Stimulated activated CD4-positive, alpha-beta T cell treated with anti-CD3 and anti-CD28 coated beads, TNF-alpha, amount 100 ng/mL, for 48 hours (primary cell): ENCODE measurements at places on chromosomes 12 and 14.

DNA sequence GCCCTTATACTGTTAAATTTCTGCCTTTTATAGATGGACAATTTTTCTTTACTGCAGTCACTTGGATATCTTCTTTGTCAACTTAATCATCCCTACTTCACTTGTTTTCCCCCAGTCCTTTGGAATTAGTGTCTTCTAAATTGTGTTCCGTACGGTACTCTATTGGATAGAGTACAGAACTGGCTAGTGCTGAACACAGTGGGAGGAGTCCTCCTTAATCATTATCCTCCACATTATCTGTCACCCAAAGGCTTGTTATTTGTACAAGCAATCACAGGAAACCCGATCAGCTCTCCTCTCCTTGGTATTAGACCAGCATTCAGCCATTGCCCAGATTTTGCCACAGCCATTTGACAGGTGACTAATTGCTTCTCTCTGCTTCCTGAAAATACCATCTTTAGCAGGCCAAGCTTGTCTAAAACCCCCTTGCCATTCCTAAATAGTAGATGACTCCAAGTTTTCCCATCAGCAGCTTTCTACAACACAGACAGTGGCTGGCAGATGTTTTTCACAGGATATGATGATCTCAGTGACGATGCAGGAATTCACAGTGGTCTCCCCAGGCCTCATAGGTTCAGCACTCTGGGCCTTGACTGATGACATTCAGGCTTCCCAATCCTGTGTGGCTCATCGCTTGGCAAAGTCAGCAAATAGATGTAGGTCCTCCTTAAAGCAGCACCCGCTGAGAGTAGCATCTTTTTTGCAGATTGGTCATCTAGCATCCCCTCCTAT lies 216.0 kb upstream of the RGS6 start:
- DNase-seq = no peak

- DNase-seq = no peak
Measured at GRCh38 chr12:29726741-29727348, 56.9 kb downstream of the TMTC1 start.

DNA sequence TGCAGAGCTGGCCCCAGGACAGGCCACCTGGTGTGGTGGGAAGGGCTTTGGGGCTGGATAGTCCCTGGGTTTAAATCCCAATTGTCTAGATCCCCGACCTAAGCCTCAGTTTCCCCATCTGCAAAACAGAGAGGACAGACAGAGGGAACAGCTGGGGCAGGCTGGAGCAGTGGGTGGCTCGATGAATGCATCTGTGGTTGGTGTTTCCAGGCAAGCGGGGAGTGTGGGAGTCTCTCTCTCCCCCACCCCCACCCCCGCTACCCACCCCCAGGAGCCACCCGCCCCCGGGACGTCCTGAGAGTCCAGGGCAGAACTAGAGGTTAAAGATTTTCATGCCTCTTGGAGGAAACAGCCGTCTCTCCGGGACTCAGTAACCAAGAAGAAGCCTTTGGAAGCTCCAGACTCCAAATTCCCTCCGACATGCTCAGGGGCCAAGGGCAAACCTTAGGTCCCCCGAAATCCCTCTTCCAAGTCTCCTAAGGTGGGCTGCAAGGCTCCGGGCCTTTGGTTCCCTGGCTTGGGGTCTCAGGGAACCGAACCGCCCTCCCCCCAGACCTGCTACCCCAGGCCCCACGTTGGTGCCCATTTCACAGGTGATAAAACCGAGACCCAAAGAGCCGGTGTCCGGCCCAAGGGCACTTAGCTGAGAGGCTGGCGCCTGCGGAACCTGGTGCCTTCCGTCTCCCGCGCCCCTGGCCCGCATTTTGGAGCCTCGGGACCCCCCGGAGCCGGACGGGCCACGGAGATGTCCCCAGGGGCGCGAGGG lies 474 bp downstream of the TRPV4 start:
- DNase-seq = no peak

- DNase-seq = no peak
Measured at GRCh38 chr14:37429618-37430017, 165.4 kb downstream of the FOXA1 start.

DNA sequence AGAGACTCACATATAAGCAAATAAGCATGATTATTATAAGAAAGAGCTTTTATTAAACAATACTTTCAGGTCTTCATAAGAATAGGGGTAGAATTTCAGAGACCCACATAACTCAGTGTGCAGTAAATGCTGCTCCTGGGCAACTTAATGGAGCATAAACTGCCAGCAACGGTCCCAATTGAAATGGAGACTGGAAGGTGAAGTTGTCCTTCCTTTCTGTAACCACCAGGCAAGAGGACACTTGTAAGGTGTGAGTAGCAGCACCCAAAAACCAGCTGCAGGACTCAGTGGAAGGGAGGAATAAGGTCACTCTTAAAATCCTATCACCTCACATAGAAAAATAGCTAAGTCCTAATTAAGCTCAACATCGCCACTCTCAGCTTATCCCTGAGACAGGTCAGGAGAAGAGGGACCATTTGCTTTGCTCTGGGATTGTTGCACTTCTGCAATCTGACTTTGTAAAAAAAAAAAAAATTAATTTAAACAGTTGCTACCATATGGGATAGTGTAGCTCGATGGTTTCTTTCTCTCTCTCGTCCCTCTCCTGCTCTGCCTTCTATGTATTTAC lies 22.7 kb upstream of the LTA4H start:
- DNase-seq = no peak

DNA sequence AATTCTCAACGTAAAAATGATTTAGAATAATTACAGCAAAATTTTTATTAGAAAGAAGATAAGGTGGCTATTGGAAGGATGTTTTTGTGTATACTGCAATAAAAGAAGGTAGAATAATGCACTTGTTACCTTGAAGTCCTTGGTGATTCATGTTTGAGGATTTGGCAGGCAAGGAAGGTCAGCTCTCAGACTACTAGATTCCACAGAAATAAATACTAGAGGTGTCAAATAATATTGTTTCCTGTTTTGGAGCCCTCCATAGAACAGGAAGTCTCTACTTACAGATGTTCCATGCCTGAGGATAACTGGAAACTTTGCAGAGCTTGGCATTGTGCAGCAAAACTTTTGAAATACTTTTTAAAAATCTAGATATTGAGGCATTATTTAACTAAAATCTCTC lies 284.3 kb upstream of the SYT1 start:
- no peak for DNase-seq

GRCh38 chr14:35287431-35288013 lies 4.7 kb upstream of the PSMA6 start:
- DNase-seq = peak; percentile 45

DNA sequence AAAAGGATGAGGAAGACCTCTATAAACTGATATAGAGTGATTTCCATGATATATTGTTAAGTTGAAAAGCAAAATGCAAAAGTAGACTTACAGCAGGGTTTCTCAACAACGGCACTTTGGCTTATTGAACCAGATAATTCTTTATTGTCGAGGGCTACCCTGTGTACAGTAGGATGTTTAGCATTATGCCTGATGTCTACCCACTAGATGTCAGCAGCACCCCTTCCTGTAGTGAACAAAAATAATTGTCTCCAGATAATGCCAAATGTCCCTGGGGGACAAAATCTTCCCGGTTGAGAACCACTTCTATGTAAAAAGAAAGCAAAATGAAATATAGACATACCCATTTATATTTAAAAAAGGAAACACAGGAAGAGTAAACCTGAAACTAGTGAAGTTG lies 32.4 kb downstream of the ABCD2 start:
- DNase-seq = no peak

DNA sequence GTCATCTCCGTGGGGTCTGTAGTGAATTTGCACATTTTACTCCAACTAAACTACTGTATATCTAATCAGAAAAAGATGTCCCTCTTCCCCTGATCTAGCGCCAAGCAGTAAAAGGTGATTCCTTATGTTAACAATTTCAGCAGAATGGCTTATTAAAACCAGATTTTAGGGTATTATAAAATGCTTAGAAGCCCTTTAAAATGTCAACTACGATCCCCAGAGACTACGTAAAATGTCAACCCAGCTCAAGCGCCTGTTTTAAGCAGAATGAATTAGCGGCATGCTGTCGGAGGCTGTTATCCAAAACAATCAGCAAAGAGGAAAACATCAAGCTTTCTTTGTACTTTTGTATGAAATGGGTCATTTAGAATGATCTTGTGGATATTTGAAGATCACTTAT lies 408.9 kb downstream of the SOX5 start:
- no peak for DNase-seq

GRCh38 chr14:101780390-101780789 lies 18.9 kb downstream of the PPP2R5C start:
- DNase-seq = no peak

DNA sequence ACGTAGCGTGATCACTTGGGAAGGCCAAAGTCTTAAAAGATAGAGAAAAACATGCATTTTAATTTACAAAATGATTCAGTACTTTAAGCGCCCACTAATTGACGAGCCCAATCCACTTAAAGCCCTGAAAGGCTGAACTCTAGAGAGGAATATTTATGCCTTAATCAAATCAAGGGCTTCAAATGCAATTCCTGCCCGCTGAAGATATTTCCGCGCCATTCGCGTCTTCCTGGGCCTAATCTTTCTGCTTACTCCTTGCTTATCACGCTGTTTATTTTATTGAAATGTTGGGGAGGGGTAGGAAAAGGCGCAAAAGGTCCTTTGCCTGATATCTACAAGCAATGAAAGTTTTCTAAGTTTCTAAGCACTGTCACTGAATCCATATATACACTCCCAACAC lies 4.0 kb downstream of the TBX3 start:
- no peak for DNase-seq

DNA sequence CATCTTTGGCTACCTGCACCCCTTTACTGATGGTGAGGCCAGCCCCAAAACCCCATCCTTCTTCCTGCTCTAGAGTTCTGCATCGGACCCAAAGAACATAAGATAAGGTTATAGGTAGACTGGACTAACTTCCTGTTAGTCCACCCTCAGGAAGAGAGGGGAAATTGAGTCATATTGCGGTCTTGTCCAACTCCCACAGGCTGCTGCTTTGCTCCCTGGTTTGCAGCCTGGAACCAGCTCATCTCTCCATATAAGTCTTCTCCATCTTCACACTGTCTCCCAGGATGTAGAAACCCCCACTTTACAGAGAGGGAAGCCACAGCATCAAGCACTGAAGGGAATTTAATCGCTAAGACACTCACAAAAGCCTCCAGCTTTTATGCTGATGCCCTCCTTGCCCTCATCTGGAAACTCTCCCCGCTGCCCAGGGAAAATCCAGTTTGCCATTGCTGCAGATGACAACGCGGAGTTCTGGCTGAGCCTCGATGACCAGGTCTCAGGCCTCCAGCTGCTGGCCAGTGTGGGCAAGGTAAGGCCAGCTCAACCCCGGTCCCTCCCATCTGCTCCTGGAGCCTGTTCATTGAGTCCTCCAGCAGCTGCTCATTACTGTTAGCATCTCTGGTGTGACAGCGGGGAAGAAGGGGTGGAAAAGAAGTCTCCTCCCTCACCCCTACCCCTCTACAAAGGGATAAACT lies 85.3 kb downstream of the B4GALNT3 start:
- no peak for DNase-seq

DNA sequence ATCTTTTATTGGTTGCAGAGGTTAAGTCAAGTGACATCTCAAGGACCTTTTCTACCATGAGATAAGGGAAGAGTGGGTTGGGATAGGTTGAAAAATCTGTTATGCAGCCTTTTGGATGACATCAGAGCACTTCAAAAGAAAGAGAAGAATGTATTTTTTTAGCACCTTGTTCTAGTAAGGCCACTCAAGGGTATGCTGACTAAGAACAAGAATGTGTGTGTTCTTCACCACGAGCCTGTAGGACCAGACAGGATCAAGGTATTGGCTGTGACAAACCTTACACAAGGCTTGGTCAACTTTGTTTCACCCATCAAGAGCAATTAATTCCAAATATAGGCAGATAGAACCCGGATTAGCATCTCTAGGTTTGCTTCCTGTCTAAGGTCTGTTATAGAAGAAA lies 142.5 kb downstream of the SAMD4A start:
- no peak for DNase-seq

DNA sequence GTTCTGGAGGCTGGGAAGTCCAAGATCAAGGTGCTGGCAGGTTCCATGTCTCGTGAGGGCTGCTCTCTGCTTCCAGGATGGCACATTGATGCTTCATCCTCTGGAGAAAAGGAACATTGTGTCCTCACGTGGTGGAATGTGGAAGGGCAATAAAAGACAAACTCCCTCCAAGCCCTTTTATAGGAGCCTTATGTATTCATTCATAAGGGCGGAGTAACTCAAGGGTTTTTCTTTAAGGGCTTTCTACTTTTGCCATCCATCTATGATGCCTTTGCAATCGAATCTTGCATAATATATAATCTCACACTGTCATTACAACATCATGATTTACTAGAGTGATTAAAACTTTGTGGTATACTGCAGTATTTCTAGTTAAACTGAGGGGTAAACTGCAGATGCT lies 132.7 kb upstream of the DDHD1 start:
- no peak for DNase-seq

- no peak for DNase-seq
Measured at GRCh38 chr14:73663548-73664212, 18.9 kb downstream of the DNAL1 start.

DNA sequence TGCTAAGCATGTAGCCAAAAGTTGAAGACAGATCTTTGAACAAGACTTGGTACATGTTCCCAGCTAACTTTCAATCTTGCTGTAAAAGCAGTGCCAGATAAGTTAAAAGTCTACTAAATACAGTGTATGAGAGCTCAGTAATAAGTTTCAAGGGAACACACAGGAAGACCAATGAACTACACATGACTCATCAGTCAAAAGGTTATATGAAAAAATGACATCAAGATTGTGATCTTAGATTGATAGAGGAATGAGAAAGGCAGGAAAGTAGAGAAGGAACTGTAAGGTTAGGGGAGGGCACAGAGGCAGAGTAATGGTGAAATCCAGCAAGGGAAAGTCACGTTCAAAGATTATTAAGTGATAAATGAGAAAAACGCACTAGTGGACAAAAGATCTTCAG lies 249.9 kb upstream of the FLRT2 start:
- DNase-seq = no peak

GRCh38 chr12:9104767-9105423 lies 10.8 kb downstream of the A2M start:
- DNase-seq = no peak

GRCh38 chr12:2215709-2216560 lies 163.1 kb downstream of the CACNA1C start:
- DNase-seq = no peak

GRCh38 chr12:67937822-67938221 lies 51.4 kb upstream of the IFNG-AS1 start:
- no peak for DNase-seq
